ENCODE measurements at places on chromosomes 3 and 15. TPM values are rescaled to one million over a fixed set of nuclear protein-coding genes. Genes with fewer than 3 reads are reported as not detected.

GRCh38 chr3:114556657-114557213, 262.9 kb downstream of the TIGIT start:
- DNase-seq: no peak

DNA sequence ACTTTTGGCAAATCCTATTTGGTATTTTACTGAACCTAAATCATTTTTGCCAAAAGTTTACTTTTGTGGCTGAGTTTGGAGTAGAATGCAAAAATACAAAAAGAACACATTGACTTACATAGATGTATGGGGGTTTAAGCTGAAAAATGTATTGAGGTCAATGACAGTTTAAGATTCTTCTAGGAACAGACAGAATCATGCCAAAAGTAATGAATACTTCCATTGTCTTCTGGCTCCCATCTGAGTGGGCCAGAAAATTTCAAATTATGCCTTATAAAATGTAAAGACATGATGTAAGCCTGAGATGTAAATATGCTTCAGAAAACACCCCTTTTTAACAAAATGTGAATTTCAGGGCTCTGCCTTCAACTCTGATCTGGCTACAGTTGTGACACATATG, 375.1 kb upstream of the DPH6 start:
- no peak for DNase-seq

- DNase-seq: no peak
Observed at GRCh38 chr3:120039642-120040610, 54.3 kb downstream of the GSK3B start.

DNA sequence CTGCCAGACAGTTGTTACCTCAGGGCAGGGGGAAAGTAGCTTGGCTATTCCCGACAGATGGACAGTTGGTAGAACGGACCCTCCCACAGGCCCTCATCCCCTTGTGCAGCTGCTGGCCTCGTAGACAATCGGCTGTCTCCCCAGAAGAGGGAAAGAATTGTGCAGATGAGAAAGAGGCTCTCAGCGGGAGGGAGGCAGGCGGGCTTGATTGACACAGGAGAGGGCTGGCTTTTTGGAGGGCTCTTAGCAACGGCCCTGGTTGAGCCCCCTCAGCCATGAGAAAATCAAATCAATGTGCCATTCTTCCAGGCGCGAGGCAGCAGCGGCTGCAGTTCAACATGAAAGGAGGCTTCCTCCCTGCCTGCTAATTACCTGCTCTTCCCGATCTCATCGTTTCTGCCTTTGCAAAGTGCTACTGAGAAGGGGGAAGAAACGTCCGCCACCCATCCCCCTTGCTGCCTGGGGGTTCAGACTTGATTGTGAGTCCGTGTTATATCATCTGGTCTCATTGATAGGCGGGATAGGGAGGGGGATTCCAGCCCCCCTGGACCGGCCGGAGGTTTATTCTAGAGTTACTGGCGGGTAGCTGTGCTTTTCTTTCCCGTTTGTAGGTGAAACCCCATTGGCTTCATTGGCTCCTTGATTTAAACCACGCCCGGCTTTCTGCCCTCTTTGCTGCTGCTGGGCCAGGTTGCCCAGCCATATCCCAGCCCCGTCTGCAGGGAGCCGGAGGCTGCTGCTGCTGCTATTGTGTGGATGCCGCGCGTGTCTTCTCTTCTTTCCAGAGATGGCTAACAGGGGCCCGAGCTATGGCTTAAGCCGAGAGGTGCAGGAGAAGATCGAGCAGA, at the start of gene TAGLN3:
Gene TAGLN3 (plus strand): TSS at position 287 of the 848 bp plus-strand sequence. CDS start 501 bp downstream, at position 788.
- DNase-seq: no peak

DNA sequence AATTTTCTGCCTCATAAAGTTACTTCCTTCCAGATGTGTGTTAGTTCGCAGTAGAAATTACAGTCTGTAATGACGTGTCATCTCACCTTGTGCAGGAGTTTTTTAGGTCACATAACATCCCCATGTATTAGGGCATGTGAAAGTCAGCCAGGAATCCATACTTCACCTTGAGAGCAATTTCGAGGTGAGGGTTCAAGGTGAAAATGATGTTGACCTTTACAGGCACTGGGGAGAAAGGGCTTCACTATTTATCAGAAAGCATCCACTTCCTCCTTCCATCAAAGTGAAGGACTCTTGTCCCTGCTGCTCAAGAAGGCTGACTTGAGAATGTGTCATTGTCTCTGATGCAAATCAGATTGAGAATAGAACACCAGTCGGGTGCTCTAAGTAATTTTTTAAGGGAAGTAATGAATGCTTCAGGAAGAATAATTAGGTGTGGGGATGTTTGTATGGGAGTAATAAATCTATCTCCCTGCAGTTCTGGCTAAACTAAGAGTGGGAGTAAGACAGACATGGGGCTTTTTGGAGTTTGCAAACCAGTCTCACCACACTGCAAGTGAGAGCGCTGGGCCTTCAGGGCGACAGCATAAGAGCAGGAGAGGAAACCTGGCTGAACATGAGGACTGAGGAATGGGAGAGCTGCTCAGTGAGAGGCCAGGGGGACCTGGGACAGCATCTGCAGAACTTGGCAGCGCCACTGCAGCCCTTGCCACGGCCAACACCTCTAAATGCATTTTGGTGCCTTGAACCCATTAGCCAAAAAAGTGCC, 85.9 kb upstream of the IL12A start:
- DNase-seq: no peak

DNA sequence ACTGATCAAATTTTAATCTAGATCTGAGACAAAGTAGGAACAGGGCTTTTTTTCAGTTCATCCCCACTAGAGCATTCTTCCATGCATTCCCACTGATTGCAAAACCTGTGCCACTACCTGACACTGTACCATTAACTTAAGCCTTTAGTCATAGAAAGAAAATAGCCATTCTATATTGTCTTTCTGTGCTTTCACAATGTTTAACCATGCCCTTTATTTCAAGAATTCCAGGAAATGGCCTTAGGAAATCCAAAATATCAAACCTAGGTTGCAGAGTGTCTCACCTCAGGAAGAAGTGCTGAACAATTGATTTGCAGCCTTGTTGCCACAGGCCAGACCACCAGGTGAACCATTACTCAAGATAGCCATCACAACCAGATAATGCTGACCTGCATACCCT, 56.2 kb upstream of the TGFBR2 start:
- DNase-seq: no peak

DNA sequence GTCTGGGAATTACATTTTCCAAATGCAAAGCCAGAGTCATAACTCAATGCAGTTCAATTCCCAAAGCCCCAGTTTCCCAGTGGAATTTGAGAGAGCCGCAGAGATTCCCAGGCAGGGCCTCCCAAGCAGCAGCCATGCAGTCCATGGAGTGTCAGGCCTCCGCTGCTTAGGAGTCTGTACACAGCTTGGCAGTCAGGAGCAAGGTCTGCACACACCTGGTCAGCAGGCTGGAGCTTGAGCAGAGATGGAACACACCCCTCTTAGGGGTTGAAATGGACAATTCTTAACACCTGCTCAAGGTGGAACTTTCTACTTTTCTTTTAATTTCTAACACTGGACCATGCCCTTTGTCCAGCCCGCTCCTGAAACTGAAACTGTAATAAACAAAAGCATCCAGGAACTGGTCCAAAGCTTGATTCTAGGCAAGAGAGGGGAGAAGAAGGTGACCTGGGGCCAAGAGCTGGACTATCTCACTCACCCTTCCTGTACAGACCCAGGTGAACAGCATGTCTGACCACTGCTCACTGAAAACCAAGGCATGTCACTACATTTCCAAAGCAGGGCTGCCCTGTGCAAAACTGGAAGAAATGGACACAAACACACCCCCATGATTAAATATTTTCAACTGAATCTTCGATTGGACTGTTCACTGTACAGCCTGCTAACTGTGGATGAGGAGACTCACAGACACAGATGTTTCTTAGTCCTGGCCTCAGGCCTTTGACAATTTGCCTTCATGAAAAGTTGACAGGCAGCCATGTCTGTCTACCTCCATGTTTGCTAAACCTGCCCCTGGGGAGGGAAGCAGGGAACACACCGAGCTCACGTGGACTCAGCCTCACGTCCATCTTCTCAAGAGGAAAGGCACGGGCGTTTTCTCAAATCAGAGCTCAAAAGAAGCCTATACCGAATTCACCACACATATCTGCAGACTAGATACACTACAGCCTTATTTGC, 48.6 kb upstream of the DUSP7 start:
- no peak for DNase-seq

DNA sequence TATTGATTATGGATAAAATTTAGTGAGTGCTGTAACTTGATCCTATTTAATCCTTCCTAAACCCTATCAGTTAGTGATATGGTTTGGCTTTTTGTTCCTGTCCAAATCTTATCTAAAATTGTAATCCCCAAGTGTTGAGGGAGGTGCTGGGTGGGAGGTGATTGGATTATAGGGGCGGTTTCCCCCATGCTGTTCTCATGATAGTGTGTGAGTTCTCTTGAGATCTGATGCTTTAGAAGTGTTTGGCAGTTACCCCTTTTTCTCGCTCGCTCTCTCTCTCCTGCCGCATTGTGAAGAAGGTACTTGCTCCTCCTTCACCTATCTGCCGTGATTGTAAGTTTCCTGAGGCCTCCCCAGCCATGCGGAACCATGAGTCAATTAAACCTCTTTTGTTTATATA, 134.0 kb upstream of the SUCLG2 start:
- no peak for DNase-seq

DNA sequence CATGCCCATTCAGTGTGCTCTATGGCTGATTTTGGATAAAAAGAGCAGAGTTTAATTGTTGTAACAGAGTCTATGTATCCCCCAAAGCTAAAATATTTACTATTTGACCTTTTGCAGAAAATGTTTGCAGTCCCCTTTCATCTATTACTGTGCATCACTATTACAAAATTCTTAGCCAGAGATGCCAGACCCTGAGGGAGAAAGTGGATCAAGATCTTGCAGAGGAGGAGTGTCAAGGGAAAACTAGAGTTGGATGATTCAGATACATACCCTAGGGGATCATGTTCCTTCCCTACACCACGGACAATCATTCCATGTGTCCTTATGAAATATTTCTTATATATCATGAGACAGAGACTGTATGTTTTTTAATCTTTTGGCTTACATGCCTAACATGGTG, 68.6 kb upstream of the TPRG1 start:
- DNase-seq: no peak

DNA sequence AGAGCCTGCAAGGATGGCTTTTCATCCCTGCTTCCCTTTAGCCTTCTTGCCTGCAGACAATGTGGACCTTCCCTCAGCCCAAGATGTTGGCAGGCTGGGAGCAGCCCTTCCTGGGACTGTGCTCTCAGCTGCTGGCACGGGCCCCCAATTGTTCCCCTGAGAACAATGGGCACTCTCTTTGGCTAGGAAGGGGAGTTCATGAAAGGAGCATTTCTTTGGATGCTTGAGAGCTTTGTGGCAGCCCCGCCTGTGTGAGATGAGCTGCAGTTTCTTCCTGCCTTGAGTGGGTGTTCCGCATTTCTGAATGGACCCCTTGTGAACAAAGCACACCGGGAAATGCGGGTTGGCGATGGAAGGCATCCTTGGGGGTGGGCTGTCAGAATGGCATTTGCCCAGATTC, 35.0 kb upstream of the BSN start:
- no peak for DNase-seq

DNA sequence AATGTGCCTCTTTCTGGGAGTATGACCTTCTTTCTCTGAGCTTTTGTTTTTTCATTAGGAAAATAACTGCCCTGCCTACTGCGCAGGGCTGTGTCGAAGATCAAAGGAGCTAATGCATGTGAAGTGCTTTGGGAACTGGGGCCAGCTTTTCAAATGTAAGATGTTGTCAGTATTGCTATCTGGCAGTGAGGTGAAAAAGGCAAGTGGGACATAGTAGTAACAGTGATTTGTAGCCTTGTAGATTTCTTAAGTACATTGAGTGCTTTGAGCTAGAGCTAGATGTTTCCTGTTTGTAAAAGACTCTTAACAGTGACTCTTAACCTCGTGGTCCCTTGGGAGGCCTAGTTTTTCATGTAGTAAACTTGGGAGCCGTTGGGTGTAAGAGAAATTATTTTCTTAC, 126.5 kb downstream of the ECT2 start:
- no peak for DNase-seq

DNA sequence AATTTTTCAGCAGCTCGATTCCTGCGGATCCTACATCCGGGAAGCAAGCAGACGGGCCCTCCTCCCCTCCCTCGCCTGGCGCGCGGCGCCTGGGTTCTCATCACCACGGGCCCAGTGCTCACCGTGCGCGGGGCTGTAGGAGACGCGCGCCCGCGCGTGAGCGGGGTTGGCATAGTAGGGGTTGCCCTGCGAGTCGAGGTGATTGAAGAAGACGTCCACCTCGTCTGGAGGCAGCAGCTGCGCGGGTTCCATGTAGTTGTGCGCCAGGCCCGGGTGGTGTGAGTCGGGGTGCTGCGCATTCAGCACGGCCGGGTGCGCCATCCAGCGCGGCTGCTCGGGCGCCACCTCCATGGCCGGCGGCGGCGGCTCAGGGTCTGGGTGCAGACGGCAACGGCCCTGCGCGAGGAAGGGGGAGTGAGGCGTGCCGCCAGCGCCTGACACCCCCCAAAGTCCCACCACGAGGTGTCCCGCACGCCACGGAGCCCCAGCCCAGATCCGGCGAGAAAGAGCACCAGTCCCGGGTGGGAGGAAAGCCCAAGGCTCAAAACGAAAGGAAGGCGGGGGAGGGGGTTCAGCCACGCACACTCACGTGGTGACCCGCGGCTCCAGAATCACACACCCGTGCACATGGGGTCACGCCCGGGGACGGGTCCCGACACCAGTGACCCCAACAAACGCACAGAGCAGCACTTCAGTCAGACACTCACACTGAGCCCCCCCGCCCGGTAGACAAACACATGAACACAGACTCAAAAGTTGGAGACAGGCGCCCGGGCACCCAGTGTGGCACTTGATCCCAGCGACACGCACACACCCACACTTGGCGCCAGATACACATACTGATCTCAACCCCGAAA, 6.1 kb downstream of the GATA2 start:
- no peak for DNase-seq

GRCh38 chr3:194556086-194557056, 69.6 kb upstream of the ATP13A3 start:
- DNase-seq: no peak

DNA sequence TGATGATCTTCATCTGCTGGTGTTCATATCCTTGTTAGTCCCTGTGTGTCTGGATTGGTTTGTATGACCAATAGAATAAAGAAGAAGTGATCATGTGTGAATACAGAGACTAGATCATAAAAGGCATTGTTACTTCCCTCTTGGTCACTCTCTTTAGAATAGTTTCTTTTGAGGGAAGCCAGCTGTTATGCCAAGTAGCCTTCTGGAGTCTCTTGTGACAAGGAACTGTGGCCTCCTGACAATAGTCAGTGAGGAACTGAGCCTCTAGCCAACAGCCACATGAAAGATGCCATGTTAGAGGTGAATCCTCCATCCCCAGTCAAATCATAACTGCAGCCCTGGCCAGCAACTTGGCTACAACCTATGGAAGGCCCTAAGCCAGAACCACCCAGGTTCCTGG, 63.0 kb upstream of the SMAD3 start:
- no peak for DNase-seq

- no peak for DNase-seq
Observed at GRCh38 chr3:123084738-123085237, 18.0 kb downstream of the PDIA5 start.

Gene SLC15A2
- 4.7 TPM for total RNA-seq

Gene PODXL2
- total RNA-seq: 2.8 TPM

Gene C15orf62
- total RNA-seq: 0.54 TPM

Gene RNF111
- total RNA-seq: 33.8 TPM

Gene GPR87
- total RNA-seq: not detected

Gene CXCR6
- 2.2 TPM for total RNA-seq

Gene FGF12
- 1.5 TPM for total RNA-seq

Gene MED12L
- total RNA-seq: 0.27 TPM

Data from thoracic aorta (tissue), 2 donors.